ENCODE measurements at places on chromosomes 1 and 21.

DNA sequence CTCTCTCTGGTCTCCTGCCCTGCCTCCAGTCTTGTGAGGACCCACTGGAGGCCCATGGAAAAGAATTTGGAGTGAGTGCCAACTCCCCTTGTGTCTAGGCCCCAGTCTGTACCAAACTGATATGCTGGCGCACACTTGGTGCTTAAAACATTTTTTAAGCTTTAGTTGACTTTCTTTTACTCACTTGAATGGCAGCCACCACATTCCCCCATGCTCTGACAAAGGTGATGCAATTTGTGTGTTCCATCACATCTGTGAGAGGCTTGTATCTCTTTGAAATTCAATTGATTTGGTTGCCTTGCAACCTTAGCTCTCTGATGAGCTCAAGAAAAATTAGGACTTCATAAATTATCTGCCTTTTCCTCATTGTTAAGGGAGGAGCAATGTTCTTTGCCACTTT lies 30.5 kb upstream of the WDTC1 start:
- no peak for DNase-seq

- no peak for DNase-seq
Measured at GRCh38 chr21:39441502-39442475, 3.8 kb downstream of the LCA5L start.

GRCh38 chr21:29829564-29830275 lies 110.1 kb downstream of the GRIK1 start:
- DNase-seq, result no peak

DNA sequence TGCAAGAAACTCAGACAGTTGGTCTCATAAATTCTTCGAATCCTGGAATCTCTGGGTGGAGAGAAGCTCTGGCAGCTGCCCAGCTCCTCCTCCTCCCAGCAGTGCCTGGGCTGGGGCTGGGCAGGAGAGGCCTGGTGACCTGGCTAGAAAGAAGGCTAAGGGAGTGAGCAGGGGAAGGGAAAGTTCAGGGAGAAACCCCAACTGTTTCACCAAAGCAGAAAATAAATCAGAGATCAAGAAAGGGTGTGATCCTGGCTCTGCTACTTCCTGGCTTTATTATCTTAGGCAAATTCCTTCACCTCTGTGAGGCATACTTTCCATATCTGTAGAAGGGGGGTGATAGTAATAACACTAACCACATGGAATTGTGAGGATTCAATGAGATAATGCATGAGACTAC lies 8.8 kb upstream of the COL16A1 start:
- no peak for DNase-seq

GRCh38 chr1:66597500-66597899 lies 63.5 kb downstream of the SGIP1 start:
- DNase-seq, result no peak

- DNase-seq, result no peak
Measured at GRCh38 chr1:191901651-191902050, 256.6 kb upstream of the RGS18 start.

DNA sequence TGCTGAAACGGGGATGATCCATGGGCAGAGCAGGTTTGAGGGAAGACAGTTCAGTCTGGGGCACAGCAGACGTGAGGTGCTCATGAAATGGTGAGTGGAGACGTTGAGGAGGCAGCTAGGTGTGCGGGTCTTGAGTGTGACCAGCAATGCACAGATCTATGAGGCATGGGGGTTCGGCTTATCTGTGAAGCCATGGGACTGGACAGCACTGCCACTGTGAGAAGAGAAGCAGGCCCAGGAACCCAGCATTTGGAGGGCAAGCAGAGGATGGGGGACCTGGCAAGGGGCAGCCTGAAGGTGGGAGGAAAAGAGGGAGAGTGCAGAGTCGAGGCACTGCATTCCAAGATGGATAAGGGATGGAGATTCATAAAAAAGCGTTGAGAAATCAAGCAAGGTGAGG lies 8.0 kb downstream of the CSF1 start:
- no peak for DNase-seq

GRCh38 chr1:186925881-186926669 lies 97.3 kb downstream of the PLA2G4A start:
- DNase-seq, result no peak
